ENCODE measurements at places on chromosomes 6 and 20.

- no peak for DNase-seq
Measured at GRCh38 chr6:42279144-42279781, 61.6 kb upstream of the MRPS10 start.

GRCh38 chr6:14848019-14848418 is 397.9 kb upstream of the JARID2 start:
- DNase-seq: no peak

DNA sequence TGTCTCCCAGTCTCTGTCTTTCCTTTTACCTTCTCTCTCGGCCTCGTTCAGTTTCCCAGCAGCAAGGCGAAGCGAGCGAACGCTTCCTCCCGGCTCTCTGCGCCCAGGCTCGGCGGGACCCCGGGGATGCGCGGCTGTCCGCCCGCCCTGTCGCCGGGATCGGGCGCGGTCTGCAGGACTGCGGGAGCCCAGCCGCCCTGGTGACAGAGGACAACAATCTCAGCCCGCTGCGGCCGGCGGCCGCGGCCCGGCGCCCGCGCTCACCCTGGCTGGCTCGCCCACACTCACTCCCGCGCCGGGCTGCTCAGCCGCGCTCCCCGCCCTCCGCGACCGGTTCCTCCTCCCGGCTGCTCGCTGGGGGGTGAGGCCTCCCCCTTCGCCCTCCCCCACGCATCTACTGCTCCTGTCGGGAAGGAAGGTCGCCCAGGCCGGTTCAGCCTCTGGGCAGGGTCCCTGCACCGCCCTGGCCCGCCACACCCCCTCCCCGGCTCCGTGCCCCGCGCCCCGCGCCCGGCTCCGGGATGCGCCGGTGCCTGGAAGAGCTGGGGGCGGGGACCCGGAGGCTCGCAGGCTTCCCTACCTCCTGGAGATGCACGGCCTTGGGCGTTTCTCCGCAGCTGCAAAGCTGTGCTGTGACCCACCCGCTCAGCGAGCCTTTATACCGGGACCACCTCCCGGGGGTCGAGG is 410 bp downstream of the SYNE1 start:
- DNase-seq: no peak

- no peak for DNase-seq
Measured at GRCh38 chr20:22924046-22924737, 110.9 kb upstream of the SSTR4 start.

GRCh38 chr6:71913444-71914234 is 27.3 kb downstream of the RIMS1 start:
- DNase-seq: no peak

DNA sequence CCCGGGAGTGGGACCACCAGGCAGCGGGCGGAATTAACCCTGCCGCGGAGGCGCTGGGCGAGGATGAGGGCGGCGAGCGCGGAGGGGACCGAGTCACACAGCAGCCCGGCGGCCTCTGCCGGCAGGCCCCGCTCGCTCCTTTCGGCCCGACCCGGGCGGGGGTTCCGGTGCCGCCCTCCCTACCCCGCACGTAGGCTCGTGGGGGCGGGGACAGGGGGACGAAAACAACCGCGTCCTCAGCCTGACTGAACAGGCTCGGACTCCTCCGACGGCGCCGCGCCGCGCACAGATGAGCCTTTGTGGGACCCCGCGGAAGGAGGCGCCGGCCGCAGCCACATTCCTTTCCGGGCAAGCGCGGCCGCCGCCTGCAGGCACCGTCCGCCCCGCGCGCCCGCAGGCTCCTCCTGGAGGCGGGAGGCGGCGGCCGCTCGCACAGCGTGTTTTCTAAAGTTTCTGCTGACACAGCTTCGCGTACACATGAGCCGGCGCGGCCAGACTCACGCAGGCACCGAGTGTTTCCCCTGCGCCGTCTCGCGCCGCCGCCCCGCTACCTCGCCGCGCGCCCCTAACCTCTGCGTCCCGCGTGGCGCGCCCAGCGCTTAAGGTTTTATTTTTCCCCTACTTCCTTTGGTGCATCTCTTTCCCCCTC is 244.3 kb downstream of the ARID1B start:
- peak; percentile 88 for DNase-seq

DNA sequence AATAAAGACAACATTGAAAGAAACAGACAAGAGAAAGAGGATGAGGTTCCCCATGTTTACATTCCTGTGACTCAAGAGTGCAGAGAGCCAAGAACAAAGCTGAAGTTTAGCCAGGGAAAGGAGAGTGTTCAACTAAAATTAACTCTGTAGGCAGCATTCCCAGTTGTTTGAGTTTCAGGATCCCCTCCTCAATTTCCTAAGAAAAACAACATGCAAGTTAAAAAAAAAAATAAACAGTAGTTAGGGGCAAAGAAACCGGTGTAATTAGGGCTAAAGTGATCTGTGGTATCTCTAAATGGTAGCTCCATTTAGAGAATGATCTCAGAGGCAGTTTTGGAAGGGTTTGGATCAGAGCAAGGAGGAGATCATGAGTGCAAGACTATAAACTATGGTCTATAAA is 30.9 kb upstream of the RAB23 start:
- DNase-seq: no peak

DNA sequence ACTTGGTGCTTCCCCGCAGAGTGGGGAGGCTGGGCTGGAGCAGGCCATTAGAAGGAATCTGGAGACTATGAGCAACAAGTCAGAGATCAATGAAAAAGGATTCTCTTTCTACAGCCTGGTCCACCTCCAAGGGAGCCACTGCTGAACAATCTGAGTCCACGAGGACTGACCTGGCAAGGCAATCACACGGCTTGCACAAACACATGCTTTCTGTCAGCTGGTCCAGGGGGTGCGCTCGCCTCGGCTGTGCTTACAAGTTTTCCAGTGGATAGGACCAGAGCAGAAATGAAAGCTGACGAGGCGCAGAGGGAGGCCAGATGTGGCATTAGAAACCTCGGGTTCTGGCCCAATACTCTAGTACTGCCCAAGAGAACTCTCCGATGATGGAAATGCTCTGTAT is 18.1 kb downstream of the KCNK5 start:
- no peak for DNase-seq

DNA sequence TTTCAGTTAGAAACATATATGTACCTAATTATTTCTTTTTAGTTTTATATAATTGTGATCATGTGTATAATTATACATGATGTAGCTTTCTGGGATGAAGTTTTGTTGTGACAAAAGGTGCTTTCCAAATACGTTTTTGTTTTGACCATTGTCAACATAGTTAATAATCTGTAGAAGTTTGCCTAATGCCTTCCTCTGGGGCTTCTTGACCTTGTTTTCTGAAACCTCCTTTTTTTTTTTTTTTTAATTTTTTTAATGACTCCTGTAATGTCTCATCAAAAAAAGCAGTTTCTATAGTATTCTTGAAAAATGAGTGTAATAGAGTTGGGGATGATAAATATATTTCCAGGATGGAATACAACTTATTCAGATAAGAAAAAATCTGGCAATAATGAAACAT is 434.7 kb upstream of the SOX4 start:
- DNase-seq: no peak

- DNase-seq: no peak
Measured at GRCh38 chr20:19827818-19828217, 69.8 kb downstream of the RIN2 start.

GRCh38 chr20:59195316-59195993 is 31.8 kb downstream of the ZNF831 start:
- no peak for DNase-seq

DNA sequence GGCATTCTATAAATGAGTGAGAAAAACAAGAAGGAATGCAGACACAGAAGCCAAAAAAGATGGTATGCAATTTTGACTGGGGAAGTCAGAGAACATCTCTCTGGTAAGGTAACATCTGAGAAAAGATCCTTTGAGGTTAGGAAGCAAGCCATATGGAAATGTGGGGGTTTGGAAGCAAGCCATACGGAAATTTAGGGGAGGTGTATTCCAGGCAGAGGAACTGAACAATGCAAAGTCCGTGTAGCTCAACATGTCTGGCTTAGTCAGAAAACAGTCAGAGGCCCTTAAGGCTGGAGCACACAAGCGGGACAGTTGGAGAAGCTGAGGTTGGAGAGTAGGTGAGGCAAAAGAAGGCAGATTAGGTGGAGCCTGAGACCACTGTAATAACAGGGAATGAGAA is 35.3 kb downstream of the RALGAPA2 start:
- no peak for DNase-seq

GRCh38 chr6:87630746-87631145 is 40.8 kb downstream of the ORC3 start:
- DNase-seq: no peak

DNA sequence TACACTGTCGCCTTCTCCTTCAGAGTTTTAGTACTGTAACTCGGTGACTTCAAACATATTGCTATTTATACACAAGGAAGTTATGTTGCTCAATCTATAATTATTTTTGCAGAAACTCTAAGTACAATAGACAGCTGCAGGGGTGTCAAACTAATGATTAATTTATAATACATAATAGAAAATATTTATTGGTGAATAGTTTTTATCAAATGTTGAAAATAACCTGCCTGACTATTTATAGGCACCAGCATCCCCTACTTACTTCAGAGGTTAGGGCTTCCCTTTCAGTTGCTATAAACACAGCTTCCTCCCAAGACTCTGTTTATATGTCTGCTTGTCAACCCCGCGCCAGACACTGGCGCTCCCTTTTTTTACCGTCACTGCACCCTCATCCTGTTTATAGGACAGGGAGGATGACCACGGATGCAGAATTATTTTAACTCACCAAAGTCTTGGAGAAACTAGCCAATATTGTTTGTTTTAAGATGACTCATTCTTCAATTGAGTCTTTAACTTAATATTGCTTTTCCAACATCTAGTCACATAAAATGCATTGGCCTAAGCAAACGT is 225.0 kb downstream of the ALDH8A1 start:
- DNase-seq: no peak

GRCh38 chr20:17566345-17566744 is 3.5 kb upstream of the DSTN start:
- no peak for DNase-seq

DNA sequence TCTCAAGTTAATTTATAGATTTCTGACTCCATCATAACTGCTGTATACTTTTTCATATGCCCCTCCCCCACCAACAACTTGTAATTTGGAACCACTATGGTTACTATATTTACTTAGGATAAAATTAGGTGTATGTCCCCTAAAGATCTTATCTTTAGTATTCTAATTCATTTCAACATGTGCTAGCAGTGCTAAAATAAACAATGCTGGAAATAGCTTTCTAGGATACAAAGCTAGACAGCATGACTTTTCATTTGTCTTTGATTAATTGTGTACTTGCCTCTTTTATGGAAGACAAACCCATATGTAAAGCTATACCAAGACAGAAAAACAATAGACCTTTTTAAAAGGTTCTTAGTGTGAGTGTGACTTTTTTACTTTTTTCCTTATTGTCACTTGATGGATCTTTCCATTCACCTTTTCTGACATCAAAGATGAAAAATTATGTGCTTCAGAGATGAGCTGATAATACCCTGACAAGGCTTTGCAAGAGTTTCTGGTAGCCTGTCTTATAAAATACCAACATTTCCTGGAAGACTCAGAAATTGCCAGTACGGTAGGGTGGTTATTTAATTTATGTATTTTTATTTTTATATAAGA is 31.2 kb upstream of the POPDC3 start:
- no peak for DNase-seq

DNA sequence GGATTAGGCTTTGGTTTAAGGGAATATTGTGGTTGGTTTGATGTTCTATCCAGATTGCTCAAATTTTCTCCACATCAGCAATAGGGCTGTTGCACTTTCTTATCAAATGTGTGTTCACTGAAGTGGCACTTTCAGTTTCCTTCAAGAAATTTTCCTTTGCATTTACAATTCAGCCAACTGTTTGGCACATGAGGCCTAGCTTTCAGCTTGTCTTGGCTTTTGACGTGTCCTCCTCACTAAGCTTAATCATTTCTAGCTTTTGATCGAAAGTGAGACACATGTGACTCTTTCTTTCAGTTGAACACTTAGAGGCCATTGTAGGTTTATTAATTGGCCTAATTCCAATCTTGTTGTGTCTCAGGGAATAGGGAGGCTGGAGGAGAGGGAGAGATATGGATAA is 104.8 kb downstream of the FLRT3 start:
- DNase-seq: no peak

GRCh38 chr6:125769147-125769783 is 19.8 kb downstream of the HEY2 start:
- no peak for DNase-seq

DNA sequence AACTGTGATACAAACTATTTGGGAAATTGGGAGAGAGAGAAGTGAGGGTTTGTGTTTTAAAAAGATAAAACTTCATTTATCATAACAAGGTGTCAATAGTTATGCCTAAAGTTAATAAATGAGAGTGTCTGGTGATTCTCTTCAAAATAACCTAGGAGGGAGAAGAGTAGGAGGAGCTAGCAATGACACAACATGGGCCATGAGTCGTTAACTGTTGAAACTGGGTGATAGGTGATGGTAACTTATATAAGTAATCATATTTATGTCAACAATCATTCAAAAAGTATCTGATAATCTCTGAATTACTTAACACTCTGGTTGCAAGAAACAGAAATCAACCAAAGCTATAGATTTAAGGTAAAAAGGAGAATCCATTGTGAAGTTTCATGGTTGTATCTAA is 46.8 kb upstream of the INSM1 start:
- no peak for DNase-seq

DNA sequence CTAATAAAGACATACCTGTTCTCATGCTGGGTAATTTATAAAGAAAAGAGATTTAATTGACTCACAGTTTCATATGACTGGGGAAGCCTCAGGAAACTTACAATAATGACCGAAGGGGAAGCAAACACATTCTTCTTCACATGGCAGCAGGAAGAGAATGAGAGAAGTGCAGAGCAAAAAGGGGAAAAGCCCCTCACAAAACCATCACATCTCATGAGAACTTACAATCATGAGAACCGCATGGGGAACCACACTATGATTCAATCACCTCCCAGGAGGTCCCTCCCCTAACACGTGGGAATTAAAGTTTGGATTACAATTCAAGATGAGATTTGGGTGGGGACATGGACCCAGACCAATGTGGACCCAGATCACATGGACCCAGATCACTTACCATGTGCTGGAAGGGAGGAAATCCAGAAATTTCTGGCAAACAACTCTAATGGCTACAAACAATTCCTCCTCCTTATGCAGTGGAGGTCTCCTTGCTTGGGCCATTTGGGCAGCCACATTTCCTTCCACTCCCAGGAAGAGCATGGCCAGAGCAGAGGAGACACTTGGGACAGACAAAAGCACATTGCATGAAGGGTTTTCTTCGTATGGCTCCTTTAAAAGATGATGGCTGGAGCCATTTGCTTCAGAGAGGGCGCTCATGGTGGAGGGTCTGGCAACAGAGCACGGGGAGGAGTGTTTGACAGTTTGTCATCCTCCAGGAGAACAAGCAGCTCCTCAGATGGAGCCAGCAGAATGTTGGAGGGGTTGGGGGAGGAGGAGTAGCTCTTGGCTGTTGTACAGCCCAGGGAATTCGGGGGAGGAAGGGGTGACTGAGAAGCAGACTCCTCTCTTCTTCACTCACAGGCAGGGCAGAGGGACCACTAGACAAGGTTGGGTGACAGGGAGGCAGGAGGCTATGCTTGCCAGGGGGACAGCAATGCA is 30.4 kb downstream of the SERPINB9 start:
- DNase-seq: no peak
